ENCODE measurements at places on chromosomes 2 and 18.

DNA sequence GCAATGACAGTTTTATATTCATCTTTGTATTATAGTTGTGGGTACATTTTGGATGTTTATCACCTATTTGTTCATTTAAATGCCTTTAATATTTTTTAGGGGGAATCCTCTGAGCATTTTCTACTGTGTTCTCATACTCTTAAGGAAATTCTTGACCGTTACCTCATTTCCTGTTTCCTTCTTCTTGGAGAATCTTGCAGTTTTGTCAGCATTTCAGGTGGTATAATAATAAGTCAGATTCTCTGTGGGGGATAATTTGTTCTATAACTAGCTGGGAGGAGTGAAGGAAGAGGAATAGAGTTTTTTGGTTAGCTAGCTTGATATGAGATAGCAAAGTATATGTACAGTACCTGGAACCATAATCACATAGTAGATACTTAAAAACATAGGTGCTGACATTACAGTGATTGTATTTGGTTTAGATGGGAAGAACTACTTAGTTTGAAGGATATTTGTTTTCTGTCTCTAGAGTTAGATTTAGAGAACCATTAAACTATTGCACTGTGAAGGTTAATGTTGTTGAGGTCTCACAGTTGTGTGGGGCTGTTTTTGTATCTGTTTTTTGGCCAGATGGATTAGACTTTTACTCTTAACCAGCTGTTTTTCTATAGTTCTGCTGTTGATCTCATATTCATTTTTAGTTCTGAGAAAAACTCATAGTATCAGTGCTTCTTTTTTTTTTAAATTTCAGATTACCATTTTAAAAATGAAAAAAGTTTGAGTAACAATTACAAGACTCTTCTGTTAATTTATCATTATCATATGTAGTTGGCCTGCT is 14.2 kb downstream of the MTX2 start:
- no peak for DNase-seq

DNA sequence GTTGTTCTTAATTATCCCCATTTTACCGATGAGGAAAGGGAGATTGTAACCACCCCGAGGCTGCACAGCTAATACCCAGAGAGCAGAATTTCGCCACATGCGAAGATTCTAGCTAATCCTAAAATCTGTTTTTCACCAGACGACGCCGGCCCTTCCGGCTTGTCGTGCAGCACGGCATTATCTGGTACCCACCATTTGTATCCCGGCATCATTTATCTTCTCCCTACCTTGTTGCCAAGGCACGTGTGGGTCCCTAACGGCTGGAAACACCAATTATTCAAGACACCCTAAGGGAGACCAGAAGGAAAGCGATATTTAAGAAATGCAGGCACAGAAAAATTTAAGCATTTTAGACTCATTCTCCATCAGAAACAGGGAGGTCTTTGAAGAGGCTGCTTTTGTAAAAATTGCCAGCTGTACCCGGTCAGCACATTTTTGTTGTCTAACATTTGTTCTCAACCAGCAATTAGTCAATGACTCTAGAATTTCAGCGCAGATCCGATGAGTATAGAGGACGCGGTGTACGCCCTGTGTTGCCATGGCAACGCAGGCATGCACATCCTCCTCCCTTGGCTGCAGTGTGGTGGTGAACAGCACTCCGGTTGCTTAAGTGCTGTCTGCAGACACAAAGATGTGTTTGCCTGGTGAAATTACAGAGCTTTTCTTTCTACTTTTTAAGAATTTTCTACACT is 111.6 kb downstream of the AGAP1 start:
- DNase-seq, result no peak

- no peak for DNase-seq
These were observed 40.5 kb downstream of the SPHKAP start for GRCh38 chr2:228140934-228141528.

- no peak for DNase-seq
These were observed 161.8 kb downstream of the DYSF start for GRCh38 chr2:71614976-71615766.

DNA sequence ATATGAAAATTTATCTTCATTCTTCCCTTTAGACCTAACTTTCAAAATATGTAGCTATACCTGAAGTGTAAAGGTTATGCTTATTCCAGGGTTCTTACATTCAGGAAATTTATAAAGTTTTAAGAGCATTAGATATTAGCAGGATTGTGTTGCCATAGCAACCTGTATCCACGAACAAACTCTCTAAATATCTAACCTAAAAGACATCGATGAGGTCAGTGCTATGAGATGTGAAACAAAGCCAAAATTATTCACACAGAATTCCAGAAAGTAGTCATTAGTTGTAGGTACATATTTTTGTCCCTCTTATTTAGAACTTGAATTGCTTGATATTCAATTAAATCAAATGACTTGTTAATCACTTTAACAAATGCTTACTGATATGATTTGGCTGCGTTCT is 705.3 kb downstream of the SOCS6 start:
- no peak for DNase-seq

GRCh38 chr18:79848579-79849327 is 51.0 kb downstream of the KCNG2 start:
- no peak for DNase-seq

DNA sequence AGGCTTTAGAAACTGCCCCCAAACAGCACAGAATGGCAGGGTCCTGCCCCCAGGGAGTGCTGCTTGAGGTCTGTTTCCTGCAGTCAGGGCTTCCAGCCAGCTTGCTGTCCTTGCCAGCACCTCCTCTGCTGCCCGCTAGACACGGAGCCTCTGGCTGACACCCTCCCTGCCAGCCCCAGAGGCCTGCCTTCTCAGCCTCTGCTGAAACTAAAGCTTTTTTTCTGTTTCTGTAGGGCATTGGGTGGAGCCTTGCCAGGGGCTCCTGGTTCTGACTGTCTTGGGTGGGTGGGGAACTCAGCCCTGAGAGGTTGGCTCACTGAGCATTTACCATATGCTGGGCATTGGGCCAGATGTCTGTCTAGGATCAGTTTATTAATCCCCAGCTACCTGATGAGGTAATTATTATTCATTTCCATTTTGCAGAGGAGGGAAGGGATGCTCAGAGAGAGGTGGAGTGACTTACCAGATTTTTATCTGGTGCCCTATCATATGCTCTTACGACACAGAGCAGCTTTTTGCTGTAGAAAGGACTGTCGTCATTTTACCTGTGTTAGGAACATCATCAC is 35.4 kb downstream of the INPP4A start:
- DNase-seq, result peak; percentile 43

GRCh38 chr18:33051407-33051806 is 278.6 kb upstream of the KLHL14 start:
- DNase-seq, result peak; percentile 11

DNA sequence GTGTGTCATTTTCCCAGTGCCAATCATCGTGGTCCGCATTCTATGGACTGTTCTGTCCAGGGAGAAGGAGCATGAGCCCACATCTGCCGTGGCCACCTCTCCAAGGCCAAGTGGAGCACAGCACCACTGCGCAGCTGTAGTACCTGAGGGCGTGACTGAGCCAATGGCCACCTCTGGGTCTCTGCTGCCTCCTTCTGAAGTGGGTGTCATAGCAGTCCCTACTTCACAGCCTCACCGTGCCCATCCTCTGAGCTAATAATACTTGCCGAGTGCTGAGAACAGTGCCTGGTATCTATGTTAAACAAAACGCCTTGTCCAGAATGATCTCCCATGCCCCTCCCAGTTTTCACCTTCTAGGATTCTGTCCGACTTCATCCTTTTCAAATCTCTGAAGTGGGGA is 256.1 kb downstream of the PRKCE start:
- no peak for DNase-seq

- no peak for DNase-seq
These were observed 129.4 kb downstream of the TNS1 start for GRCh38 chr2:217873371-217873770.

DNA sequence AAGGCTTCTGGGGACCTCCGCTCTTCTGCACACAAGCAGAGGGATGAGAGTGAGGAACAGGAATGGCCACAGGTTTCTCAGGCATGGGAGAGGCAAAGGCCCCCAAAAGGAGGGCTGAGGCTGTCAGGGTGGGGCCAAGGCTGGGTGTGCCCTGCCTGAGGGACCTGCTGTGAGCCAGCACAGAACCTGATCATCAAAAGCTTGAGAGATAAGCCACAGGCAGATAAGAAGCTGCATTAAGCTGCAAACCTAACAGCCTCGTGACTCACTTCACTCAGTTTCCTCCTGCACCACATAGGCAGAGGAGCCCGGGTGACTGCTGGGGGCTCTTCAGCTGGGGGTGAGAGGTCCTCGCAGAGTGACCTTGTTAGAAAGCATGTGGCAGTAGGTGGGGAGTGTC is 64.5 kb upstream of the LAPTM4A start:
- DNase-seq, result no peak

DNA sequence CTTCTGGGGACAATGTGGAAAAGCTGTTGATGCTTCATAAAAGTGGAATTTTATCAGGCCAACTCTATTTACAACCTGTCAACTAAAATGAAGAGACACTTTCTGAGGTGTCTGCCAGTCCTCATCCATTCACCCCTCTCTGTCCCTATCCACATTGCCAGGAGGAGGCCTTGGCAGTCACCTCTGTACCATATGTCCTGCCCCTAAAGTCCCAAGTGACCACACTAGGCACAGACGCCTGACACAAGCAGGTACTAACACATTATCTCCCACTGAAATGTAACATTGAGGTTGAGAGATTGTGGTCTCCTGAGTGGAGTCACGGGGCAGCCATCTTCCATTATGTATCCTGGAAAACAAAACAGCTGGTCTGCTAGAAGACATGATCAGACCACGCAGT is 71.4 kb downstream of the OSBPL1A start:
- DNase-seq, result no peak

DNA sequence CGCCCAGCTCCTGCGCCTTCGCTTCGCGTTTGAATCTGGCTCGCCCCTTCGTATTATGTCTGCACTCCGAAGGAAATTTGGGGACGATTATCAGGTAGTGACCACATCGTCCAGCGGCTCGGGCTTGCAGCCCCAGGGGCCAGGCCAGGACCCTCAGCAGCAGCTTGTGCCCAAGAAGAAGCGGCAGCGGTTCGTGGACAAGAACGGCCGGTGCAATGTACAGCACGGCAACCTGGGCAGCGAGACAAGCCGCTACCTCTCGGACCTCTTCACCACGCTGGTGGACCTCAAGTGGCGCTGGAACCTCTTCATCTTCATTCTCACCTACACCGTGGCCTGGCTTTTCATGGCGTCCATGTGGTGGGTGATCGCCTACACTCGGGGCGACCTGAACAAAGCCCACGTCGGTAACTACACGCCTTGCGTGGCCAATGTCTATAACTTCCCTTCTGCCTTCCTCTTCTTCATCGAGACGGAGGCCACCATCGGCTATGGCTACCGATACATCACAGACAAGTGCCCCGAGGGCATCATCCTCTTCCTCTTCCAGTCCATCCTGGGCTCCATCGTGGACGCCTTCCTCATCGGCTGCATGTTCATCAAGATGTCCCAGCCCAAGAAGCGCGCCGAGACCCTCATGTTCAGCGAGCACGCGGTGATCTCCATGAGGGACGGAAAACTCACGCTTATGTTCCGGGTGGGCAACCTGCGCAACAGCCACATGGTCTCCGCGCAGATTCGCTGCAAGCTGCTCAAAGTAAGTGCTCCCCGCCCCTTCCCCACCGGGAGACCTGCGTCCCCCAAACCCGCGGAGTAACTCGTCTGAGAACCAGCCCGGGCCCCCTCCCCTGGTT is 453 bp downstream of the KCNJ3 start:
- DNase-seq, result no peak

DNA sequence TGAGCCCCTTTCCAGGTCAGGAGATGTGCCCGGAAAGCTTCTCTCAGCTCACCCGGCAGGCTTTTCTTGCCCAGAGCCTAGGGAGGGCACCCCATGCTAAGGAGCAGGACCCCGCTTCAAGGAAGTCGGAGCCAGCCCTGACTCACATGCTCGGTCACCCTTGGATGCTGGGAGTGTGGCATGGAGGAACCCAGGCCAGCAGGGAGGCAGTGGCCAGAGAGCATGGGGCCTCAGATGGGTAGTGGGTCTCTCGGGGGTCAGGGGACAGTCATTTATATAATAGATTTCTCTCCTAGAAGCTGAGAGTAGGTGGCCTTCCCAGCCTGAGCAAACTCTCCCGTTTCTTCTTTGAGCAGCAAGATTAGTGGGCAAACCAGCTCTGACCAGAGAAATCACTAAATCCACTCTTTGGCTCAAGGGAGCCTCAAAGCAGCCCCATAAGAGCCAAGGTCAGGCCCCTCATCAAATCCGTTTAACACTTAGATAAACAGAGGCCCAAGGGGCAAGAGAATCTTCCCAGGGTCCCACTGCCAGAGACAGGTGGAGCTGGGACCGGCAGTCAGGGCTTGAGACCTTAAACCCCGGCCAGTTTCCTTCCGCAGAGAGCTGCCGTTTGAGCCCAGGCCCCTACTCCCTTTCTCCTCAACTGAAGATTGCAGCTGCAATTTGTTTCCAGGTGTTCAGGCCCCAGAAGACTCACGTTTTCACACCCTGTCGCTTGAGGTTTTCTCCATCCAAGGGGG is 113.1 kb downstream of the CYP26B1 start:
- DNase-seq, result no peak

DNA sequence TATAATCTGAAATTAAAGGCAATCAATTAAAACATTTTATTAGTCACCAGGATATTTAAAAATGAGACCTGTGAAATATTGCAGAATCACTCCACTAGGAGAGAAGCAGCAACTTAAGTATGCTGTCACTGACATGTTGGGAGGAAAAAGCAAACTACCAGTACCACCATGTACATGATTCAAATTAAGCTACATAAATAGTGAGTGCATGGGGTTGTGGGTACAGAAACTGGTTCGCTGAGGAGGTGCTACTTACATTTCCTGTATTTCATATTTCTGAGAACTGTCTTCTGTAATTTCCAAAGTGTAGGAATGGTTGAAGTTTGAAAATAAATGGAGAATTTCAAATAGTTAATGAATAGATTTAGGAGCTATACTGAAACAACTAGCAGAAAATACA is 7.9 kb upstream of the NR4A2 start:
- DNase-seq, result no peak

DNA sequence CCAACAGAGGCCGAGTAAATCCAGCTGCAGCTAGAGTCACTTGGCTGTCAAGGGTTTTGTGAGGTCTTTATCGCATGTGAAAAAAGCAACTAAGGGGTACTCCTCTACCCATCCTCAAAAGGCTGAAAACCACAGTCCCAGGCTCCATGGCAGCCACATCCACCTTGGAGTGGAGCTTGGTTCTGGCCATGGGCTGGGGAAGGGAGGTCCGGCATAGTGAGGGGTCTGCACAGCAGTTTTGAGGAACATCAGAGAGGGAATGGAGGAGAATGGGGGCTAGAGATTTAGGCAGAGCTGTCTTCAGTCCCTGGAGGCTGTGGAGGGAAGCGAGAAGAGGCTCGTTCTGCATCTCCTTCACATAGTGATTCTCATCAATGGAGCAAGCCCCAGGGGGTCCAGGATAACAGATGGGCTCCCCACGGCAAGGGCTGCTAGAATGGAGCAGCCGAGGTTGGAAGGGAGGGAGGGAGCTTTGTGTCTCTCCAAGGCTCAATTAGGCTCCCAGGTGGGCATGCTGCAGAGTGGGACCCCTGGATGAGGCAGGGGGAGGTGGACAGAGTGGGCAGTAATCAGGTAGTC is 21.0 kb downstream of the MROH2A start:
- DNase-seq, result no peak

- no peak for DNase-seq
These were observed 64.9 kb downstream of the DNMT3A start for GRCh38 chr2:25276569-25277465.
